HCEC 1CT (cell line): ENCODE measurements at places on chromosomes 16 and 17.

GRCh38 chr17:72778169-72779151 is 314.0 kb downstream of the SLC39A11 start:
- DNase-seq = no peak

GRCh38 chr17:81648013-81648706 is 8.2 kb downstream of the PDE6G start:
- no peak for DNase-seq

- no peak for DNase-seq
Observed at GRCh38 chr16:83887564-83887963, 11.4 kb upstream of the MLYCD start.

- peak; percentile 83 for DNase-seq
Observed at GRCh38 chr16:46857368-46857945, 26.5 kb upstream of the C16orf87 start.

GRCh38 chr17:68705714-68706076 is 104.5 kb upstream of the FAM20A start:
- DNase-seq = no peak

DNA sequence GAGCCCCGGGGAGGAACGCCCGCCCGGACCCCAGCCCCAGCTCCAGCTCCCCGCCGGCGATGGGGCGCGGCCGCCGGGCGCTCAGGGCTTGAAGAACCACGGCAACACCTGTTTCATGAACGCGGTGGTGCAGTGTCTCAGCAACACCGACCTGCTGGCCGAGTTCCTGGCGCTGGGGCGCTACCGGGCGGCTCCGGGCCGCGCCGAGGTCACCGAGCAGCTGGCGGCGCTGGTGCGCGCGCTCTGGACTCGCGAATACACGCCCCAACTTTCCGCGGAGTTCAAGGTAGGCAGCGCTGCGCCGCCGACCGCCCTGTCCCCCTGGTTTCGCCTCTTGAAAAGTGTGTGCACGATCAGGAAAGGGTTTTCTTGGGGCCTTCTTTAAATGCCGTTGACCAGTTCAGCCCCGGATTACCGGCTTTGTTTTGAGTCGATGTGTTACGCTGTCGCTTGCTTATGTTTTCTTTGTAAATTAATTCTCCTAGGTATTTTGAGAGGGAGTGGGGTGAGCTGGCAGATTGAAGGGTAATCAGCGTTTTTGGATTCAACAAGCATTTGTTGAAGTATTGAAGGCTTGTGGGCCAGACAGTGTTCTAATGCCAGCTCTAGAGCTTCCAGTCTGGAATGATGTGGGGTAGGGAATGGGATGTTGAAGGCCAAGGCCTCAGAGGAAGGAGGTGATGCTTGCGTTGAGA is 681 bp downstream of the USP43 start:
- DNase-seq = no peak

DNA sequence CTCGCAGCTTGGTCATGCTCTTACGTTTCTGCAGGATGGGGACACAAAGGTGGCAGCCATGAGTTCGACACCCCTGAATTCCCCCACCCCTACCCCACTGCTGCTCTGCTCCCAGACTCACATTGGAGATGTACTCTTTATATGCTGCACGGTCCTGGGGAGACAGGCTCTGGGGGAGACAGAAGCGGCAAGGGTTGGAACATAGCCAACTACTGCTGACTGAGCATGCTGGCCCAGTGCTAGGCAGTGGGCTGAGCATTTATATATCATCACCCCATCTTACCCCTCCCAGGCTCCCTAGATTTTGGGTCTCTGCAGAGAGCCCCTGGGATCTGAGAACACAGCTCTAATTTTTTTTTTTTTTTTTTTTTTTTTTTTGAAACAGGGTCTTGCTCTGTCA is 8.1 kb upstream of the ATXN7L3 start:
- no peak for DNase-seq

DNA sequence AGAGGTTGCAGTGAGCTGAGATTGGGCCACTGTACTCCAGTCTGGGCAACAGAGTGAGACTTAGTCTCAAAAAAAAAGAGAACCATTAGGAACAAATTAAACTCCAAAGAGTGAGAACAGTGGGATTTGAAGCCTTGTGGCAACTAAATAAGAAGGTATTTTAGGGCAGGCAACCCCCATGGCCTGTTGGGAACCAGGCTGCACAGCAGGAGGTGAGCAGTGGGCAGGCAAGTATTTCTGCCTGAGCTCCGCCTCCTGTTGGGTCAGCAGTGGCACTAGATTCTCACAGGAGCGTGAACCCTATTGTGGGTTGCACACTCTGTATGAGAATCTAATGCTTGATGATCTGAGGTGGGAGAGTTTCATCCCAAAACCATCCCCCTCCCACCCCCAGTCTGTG is 57.6 kb upstream of the MED9 start:
- no peak for DNase-seq

GRCh38 chr17:50266384-50267073 is 7.7 kb upstream of the TMEM92 start:
- DNase-seq = peak; percentile 69

DNA sequence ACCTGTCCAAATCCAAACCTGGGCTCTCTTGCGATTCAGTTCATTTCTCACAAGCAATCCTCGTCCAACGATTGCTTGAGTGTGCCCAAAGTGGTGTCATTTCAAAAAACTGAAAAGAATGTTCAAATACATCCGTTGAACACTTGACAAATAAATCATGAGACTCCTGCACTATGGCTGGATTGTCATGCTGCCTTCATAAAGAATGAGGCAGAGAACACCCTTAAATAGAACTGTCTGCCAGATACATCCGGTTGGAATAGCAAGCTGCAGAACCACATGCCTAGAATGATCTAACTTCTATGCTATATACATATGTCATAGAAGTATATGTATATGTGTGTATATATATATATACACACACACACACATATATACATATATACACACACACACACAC is 55.4 kb upstream of the HAPSTR1 start:
- peak; percentile 31 for DNase-seq

DNA sequence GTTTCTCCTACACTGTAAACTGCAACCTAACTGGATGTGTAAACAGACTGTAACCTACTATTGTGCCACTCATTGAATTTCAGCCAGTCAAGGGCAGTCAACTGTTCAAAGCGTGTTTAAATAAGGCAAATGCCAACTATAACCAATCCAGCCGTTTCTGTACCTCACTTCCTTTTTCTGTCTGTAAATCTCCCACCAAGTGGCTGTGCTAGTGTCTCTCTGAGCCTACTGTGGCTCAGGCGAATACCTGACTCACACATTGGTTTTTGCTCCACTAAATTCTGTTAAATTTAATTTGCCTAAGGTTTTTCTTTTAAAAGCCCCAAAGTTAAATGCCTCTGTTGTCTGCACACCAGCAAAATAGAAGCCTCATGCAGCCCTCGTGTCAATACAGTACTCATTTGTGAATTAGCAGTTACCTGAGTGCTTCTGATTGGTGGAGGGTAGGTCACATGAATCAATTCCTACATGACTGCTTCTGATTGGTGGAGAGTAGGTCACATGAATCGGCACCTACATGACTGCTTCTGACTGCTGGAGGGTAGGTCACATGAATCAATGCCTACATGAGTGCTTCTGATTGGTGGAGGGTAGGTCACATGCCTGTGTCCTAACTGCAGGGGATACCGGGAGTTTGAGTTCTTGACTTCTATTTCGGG is 31.1 kb upstream of the CCR7 start:
- no peak for DNase-seq

DNA sequence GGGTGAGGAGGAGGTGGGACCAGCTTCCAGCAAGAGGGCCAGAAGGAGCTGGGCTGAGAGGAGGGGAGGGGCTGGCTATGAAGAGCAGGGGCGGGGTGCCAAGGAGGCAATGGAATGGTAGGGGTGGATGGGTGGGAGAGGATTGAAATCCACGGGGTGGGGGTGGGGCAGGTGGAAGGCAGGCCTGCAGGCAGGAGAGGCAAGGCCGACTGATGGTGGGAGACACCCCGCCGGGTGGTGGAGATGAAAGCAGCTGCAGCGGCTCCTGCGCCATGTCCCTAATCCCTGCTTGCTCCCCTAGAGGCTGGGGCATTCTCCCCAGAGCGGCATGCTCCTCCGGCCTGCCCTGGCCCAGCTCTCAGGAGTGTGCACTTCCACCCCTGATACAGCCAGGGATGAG is 27.8 kb upstream of the TAC4 start:
- no peak for DNase-seq

DNA sequence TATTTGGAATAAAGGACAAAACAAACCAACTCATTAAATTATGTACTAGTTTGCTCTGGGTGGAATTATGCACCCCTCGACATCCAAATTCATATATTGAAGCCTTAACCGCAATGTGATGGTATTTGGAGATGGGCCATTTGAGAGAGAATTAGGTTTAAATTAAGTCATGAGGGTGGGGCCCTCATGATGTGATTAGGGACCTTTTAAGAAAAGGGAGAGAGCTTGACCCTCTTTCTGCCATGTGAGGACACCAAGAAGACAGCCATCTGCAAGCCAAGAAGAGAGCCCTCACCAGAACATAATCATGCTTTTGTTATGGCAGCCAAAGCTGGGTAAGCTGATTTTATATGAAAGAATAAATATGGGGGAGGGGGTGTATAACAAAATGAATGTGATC is 2.0 kb downstream of the C16orf87 start:
- DNase-seq = no peak

GRCh38 chr16:90077757-90078578 is 837 bp upstream of the PRDM7 start:
- DNase-seq = no peak
